Dorsolateral prefrontal cortex (tissue), 122 donors: ENCODE measurements at places on chromosomes 12 and 14. TPM values are rescaled to one million over a fixed set of nuclear protein-coding genes. Genes with fewer than 3 reads are reported as not detected.

GRCh38 chr12:14560904-14561574 lies 6.6 kb downstream of the PLBD1 start:
- no peak for DNase-seq

- DNase-seq = peak; percentile 83
Measured at GRCh38 chr14:64879635-64880220, at the start of gene SPTB. TSS of gene SPTB (minus strand) at chr14:64879907. CDS start at chr14:64823094, 56,813 bp downstream.

The COL2A1 gene
- 0.64 TPM for total RNA-seq

- no peak for DNase-seq
Measured at GRCh38 chr14:64867182-64867581, 12.5 kb downstream of the SPTB start.

- no peak for DNase-seq
Measured at GRCh38 chr12:76922866-76923265, 44.0 kb upstream of the CSRP2 start.

DNA sequence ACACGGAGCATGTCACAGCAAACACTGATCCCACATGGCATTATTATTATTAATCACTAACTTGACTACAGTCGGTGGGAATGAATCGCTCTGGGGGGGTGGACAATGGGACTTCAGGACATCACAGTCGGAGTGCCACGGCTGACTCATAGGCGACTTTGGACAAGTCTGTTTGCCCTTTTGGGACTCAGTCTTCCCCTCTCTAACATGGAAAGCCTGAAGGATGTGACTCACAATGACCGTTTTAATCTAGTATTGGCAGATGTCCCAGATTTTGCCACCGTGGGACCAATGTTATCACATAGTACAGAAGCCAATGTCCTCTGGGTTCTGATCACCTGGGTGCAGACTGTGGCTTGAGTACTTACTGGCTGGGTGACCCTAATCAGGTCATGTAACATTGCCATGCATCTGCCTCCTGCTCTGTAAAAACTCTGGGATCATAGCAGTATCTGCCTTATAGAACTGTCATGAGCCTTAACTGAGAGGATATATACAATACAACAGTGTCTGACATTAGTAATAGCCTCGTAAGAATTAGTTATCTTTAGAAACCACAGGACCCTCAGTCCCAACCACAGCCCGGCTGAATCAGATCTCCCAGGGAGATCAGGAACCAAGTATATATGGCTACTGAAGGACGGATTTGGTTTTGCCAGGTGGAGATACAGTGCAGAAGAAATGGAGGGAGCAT lies 362.6 kb downstream of the BCL11B start:
- DNase-seq = no peak

- DNase-seq = no peak
Measured at GRCh38 chr12:79624378-79624777, 66.4 kb downstream of the PAWR start.

- DNase-seq = no peak
Measured at GRCh38 chr12:118103201-118103600, 610 bp downstream of the VSIG10 start.

DNA sequence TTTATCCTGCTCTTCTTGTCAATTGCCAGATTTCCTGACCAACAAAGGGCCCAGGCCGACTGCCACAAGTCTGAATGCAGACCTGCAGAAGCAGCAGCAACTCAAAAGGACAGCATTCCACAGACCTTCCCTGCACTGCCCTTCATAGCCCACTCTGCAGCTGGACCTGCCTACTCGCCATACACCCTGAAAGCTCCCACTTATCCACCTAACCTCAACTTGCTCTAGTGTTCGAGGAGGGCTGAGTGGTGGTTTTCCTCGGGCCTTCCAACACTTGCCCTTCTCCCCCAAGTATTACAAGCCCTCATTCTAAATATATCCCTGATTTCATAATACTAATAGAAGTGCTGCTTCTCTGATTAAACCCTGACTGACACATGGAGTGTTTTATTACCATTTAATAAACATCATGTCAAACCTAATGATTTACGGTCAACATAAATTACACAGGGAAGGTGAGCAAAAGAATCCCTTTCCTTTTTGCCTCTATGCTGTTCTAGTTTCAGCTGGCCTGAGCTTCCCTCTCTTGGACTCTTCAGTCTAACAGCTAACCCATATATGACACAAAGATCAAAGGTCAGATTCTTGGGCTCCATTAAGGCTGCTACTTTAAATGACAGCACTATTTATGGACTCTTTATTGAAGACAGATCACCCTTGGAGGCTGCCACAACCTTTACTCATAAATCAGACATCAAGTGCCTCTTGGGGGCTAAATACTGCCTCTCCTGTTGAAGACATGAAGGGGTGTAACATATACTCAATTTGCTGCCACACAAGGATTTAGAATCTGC lies 1546.9 kb upstream of the TMEM132C start:
- DNase-seq = no peak

The PTHLH gene
- total RNA-seq = 8.1 TPM
